ENCODE measurements at places on chromosomes 1 and 21.

GRCh38 chr21:44766014-44766817, 35.4 kb downstream of the UBE2G2 start:
- DNase-seq = no peak

- no peak for DNase-seq
These were observed 602.9 kb upstream of the CAMK1G start for GRCh38 chr1:208980605-208981004.

DNA sequence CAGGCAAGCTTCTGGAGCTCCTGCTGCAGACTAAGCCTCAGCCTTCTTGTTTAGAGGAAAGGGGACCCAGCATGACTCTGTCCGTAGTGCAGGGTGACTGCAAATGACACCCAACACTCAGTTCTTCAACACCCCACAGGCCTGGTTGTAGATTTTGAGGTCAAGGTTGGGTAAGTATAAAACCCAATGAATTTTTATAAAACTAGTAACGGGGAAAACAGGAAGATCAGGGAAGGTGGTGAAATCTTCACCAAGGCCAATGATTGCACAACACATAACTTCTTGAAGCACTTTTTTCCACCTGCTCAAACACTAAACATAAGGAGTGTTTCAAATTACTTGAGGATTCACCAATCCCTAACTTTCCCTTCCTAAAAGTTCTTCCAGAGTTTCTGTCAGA, 89.4 kb upstream of the JAK1 start:
- no peak for DNase-seq

- DNase-seq = no peak
These were observed 12.8 kb upstream of the TMPRSS2 start for GRCh38 chr21:41520560-41521442.

GRCh38 chr21:31554511-31555022, 104.9 kb upstream of the SOD1 start:
- DNase-seq = no peak

DNA sequence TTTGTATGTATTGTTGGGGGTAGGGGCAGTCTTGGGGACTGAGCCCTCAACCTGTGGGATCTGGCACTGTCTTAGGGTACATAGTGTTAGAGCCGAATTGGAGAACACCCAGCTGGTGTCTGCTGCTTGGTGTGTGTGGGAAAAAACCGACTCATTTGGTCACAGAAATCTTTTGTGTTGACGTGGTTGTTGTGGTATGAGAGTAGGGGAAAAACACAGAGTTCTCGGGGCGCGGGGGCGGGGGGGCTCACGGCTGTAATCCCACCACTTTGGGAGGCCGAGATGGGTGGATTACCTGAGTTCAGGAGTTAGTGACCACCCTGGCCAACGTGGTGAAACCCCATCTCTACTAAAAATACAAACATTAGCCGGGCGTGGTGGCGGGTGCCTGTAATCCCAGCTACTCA, 15.3 kb upstream of the SRSF10 start:
- DNase-seq = no peak

DNA sequence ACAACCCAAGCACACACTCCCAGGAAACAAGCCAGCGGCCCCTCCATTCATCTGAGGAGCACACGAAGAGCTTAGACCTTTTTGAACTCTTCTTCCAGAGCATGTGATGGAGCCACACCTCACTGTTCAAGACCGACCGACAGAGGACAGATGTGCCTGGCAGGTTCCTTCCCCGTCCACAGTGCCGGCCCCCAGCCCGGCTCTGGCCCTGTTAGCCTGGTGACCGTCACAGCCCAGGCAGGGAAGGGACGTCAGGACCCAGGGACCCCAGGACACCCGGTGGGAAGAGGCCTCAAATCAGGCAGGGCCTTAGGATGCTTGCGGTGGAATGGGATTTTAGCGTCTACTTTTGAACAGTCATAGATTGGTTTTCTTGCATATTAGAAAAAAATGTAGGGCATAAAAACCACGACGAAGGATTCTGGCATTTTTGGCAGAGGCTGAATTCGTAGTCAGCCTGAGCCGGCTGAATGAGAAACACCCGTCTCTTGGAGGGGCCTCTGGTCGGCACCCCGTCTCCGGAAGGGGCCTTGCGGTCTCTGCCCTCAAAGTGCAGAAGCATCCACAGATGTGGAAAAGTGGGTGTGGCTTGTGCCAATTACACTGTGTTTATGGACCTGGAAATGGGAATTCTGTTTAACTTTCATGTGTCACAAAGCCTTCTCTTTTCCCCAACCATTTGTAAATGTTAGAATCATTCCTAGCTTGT, 79.3 kb downstream of the SIK1 start:
- no peak for DNase-seq

- DNase-seq = no peak
These were observed 156.0 kb upstream of the TIAM1 start for GRCh38 chr21:31500071-31500470.

DNA sequence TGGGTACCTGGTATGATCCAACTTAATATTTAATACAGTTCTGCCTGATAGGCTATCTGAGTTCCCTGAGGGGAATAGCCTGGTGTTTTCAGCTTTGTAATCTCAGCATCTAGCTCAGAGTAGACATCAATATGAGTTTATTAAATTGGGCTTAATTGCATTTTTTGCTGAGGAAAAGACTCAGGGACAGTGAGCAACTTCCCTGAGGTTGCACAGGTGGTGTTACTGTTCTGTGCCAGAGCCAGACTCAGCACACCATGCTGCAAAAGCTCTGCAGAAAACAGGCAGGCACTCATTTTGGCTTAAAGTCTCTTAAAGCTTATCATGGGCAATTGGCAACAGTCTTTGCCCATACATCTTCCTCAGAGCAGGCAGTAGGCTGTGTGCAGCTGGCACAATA, 90.5 kb upstream of the JUN start:
- DNase-seq = no peak

DNA sequence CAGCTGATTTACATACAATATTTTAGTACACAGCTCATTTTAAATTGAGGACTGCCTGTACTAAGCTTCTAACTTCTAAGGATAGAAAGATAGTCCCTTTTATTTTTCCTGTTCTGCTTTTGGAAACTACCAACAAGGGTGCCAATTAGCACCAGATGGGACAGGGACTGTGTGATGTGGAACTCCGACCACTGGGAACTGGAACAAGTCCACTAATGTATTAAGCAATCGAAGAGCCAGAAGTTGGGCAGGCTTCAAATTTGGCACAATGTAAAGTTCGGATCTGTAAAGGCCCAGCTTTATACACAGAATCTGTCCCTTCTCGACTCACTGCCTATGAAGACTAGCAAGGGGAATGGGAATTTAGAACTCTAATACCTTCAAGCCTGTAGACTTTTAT, 149.3 kb downstream of the ZC3H11B start:
- DNase-seq = peak; percentile 13

DNA sequence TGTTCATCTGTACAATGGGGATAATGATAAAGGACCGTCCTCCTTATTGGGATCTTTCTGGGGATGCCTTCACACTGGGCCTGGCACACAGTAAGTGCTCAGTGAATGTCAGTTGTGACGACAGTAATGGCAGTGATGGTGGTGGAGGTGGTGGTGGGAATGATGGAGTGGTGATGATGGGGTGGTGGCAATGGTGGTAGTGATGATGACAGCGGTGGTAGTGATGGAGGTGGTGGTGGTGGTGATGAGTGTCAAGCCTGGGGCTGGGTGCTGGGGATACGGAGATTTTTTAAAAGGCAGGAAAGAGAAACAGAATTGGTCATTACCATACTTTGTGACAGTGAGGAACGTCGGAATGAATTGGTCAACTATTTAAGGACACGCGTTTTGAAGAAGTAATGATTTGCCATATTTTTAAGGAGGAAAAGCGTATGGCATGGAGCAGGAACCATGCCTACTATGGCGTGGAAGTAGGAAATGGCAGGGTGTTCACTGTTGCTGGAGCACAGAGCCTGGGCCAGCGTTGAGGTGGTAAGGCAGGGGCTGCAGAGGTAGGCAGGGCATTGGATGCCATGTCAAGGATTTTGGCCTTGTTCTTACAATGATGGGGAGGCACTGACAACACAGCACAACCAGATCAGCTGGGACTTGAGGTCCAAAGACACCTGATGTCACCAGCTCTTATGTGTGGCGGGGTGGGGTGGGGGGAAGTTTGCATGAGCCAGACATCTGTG, 128.7 kb downstream of the ACTL8 start:
- DNase-seq = no peak

- DNase-seq = no peak
These were observed 64.8 kb upstream of the GNG4 start for GRCh38 chr1:235714205-235714897.

- DNase-seq = no peak
These were observed 107.3 kb upstream of the RUNX3 start for GRCh38 chr1:25037174-25038074.

GRCh38 chr1:113396585-113396984, 6.3 kb downstream of the MAGI3 start:
- DNase-seq = no peak

GRCh38 chr1:202235856-202236837, 42.5 kb downstream of the LGR6 start:
- no peak for DNase-seq

GRCh38 chr1:15168479-15168878, 14.9 kb downstream of the TMEM51 start:
- no peak for DNase-seq

GRCh38 chr21:28480470-28480869, 512.2 kb downstream of the LTN1 start:
- no peak for DNase-seq

DNA sequence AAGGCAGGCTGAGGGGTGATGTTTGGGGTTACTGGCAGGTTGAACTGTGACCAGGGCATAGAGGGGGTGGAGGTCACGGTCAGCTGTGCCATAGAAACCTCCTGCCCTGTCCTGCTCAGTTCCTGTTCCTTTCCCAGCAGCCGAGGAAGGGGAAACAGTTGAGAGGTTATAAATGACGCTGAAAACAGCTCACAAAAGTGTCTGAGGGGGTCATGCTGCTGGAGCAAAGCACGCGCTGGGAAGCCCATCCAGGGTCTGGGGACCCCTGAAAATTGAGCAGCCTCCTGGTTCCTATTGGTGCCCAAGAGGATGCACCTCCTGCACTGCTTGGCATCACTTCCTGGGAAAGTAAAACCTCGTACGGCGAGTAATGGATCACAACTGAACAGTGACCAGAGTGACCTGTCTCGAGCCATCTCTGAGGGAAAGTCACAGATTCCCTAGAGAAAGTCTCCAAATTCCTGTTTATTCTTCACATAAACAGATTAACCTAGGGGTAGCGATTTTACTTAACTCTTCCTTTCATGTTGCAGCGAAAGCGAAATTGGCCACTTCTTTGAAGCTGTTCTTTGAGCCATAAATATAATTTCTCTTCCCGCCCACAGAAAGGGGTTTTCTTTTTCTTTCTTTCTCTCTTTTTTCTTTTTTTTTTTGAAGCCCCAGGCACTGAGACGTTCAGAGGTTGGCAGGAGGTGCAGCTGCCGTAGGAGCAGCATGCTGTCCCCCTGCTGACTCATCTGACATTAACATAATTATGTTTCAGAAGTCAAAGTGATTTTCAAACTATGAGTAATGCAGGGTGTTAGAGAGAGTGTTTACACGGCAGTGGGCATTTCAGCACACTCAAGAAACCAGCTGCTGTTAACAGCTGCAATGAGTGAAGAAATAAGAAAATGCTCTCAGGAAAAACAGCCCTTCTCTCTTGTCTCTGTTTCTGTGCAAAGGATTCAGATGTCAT, 41.8 kb upstream of the ATF3 start:
- DNase-seq = no peak

GRCh38 chr1:26094076-26094669, 17.5 kb upstream of the PDIK1L start:
- no peak for DNase-seq

- no peak for DNase-seq
These were observed 24.6 kb upstream of the CDK11A start for GRCh38 chr1:1748686-1749321.

DNA sequence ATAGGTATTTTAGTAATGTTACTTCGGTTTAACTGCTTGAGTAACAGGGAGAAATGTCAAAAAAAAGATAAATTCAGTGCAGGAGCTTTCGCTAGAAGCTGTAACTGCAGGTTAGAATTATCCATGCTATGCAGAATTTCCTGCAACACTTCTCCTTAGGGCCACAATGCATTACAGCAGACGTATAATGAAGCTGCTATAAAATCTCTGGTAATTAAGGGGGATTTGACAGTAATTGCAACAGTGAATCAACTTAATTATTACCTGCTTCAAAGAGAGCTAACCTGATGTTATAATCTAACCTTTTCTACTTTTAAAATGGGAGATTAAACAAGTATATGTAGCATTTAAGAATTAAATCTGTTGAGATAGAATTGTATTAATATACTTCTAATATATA, 92.6 kb downstream of the ATG4C start:
- no peak for DNase-seq

DNA sequence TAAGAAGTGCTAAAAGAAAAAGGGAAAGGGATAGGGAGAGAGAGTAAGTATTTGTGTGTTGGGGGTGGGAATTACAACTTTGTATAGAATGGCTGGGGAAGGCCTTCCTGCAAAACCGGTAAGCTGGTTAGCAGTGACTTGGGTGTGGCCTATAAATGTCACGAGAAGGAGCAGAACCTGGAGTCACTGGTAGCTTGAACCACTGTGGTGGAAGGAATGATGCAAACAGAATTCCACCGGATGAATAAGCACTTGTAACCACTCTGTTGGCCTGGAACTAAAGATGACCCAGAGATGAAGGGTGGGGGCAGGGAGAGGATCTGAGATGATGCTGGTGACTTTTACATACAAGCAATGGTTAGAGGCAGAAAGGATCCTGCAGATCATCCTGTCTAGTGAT, 8.9 kb downstream of the XKR8 start:
- no peak for DNase-seq

- DNase-seq = peak; percentile 46
These were observed 742 bp downstream of the ARTN start for GRCh38 chr1:43934101-43934985.

DNA sequence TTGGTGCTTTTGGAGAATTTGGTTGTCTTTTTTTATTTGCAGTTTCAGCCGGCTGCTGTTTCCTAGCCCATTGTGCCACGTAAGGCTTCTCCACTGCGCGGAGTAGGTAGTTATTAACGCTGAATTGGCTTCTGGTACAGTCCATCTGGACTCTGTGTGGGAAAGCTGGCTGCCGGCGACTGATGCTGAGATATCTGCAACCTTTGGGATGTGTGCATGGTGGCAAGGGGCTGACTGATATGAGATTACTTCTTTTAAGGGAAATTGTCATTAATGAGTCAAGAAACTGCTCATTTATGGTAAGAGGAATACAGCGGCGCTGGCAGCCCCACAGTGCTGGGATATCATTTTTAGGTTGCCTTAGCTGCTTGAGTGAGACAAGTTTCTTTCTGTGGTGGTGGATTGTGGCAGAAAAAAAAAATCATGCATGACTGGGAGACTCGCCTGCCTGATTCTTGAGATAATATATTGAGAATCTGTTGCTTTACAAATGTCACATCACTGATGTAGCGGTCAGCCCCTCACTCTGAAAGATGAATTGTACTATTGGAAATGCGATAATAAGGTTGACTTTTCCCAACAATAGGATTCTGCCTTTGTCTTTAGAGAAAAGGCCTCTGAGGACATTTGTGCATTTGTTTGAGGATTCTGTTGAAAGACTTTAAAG, 2.5 kb upstream of the ELAVL4 start:
- DNase-seq = no peak

- no peak for DNase-seq
These were observed 87.9 kb downstream of the RPS6KC1 start for GRCh38 chr1:213138892-213139291.

- DNase-seq = no peak
These were observed 39.0 kb downstream of the LPAR3 start for GRCh38 chr1:84853741-84854721.
